ENCODE measurements at places on chromosomes 11 and 22.

GRCh38 chr11:95516786-95517185 lies 272.8 kb downstream of the FAM76B start:
- no peak for DNase-seq

DNA sequence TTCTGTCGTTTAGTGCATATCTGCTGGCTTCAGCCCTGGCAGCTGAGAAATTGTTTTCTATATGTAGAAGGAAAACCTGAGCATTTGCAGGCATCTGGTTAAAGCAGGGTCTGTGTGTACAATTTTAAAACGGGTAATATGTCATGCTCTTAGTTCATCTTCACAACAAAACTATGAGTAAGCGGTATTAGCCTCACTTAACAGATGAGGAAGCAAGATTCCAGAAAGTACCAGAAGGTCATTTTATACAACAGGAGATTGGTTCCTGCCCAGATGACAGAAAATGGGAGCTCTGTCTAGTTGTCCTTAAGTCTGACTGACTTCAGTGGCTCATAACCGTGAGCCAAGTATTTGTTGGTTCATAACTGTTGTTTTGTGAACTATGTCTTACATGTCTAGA lies 1.1 kb downstream of the TIMM10B start:
- DNase-seq = no peak

GRCh38 chr11:66686801-66687750 lies 9.4 kb upstream of the RBM4B start:
- DNase-seq = no peak

DNA sequence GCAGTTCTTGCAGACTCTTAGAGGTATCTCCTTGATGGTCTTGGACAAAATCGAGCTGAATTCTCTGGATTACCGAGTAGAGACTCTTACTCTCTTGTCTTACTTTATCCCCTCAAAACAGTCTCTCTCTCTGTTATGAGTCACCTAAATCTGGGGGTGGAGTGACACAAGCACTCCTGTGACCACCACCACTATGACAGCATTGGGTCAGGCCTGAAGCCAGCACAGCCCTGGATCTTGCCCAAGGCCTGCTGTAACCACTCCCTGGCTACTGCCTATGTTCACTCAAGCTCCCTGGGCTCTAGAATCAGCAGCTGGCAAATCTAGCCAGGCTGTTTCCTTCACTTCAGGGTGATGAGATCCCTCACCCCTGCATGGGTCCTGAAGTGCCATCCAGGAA lies 662.5 kb downstream of the LUZP2 start:
- DNase-seq = no peak

DNA sequence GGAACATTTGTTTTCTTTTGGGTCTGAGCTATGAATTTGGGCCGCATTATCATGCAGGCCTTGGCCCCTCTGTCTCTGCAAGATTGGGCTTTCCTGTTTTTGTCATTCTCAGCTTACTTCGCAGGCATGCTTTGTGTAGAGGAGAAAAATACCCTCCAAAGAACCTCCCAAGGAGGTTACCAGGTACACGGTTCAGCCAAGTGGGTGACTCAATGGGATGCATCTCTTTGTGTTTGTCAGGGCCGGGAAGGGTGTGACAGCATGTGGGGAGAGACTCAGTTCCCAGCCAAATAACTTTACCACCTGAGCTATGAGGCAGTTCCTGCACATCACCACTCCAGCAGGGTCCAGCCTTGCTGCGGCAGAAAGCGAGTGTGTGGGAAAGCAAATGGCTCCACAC lies 47.8 kb upstream of the CLDN5 start:
- DNase-seq = no peak

DNA sequence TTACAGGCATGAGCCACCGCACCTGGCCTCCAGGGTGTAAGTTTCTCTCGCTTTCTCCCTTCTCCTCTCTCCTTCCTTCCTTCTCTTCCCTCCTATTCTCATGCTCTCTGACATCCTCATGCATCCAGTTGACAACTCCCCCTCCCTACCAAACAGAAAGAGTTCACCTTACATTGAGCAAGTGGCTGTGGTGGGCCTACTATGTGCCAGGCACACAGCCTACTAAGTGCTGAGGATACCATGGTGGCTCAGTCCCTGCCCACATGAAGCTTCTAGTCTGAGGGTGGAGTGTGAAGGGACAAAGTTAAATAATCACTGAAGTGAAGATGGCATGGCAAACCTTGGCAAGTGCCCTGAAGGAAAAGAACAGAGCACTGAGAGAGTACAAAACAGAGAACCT lies 9.6 kb upstream of the DAGLA start:
- no peak for DNase-seq

DNA sequence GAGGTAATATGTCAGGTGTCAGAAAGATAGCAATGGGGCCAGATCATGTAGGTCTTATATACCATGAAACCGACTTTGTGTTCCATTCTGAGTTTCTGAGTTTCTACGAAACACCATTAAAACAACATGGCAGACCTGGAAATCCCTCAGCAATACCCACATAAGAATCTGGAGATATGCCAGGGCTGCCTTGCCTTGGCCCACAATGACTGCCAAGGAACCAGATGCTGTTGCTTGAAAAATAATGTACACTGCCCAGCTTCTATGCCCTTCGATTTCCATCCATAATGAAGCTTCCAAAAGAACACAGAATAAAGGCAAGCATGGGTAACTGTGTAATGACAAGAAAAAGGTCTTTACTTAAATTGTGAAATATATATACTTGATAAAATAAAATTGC lies 277.4 kb downstream of the SOX6 start:
- DNase-seq = no peak

DNA sequence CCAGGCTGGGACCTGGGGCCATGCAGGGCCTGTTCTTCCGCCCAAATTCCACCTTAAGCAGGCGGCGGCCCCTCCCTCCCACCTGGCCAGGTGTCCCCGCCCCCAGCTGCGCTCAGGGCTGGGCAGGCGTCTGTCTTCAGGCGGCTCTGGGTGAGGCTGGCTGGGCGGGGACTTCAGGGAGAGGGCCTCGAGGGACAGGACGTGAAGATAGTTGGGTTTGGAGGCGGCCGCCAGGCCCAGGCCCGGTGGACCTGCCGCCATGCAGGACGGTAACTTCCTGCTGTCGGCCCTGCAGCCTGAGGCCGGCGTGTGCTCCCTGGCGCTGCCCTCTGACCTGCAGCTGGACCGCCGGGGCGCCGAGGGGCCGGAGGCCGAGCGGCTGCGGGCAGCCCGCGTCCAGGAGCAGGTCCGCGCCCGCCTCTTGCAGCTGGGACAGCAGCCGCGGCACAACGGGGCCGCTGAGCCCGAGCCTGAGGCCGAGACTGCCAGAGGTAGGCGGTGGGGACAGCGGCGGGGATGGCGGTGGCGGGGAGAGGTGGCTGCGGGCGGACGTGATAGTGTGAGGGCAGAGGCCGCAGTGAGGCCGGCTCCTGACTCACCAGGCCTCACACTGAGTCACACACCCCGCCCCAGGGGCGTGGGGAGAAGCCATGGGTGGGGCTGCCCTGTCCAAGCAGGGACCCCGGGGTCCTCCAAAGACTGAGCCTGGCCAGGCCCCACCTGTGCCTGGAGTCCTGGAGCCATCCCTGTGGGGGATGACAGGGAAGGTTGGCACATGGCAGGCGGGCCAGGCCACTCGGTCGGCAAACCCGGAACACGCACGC lies at the start of gene PKP3:
Gene PKP3, plus strand, starts transcription at position 176 of the 824 bp plus-strand sequence. Its CDS starts 84 bp downstream, at position 260.
- DNase-seq = no peak
